ENCODE measurements at places on chromosomes 5 and 9.

- DNase-seq: no peak
Observed at GRCh38 chr9:134698587-134699342, 57.2 kb downstream of the COL5A1 start.

DNA sequence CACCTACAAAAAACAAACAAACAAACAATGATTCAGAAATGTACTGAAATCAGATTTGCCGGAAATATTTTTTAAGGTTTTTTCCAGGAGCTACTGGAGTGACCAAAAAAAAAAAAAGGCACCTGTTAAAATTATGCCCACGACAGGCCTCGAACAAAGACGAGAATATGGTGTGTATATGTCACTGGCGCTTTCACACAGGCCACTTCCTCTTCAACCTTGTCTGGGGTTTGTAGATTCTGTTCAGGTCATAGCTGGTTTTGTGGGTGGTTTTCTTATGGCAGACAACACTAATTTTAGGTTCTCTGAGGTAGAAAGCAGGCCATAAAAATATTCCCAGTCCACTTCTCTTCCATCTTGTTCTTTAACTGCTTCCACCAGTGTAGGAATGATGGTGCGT, 7.0 kb downstream of the NDUFB6 start:
- no peak for DNase-seq

GRCh38 chr5:156221816-156222215, 105.1 kb upstream of the SGCD start:
- no peak for DNase-seq

GRCh38 chr5:79349881-79350280, 114.0 kb downstream of the JMY start:
- no peak for DNase-seq

DNA sequence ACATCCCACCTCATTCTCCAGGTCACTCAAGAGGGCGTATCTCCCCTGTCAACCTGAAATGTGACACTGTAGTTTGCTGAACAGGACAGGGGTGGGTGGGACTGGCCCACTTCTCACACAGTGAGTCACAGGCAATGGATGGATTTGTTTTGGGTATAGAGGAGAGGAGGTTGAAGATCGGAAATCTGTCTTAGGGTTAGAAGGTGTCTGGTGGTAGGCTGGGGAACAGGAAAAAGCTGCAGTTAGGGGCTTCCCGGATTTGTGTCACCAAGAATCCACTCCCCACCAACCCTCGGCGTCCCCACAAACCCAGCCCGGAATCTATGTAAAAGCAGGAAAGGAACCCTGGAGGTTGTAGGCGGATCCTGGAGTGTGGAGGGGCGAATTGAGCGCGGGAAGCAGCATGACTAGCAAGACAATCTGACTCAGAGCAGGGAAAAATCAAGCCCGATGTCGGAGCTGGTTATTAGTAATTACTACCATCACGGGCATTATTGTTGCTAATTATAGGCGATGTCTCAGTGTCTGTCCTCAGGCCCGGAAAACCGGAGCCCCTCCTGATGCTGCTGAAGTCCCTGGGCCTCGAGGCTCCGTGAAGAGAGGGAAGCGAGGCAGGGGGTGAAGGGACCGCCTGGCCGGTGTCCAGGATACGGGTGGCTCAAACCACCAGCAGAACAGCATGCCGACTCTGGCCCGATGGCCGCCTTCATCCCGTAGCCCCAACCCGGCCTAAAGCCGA, 1.7 kb upstream of the IRX1 start:
- DNase-seq: no peak

DNA sequence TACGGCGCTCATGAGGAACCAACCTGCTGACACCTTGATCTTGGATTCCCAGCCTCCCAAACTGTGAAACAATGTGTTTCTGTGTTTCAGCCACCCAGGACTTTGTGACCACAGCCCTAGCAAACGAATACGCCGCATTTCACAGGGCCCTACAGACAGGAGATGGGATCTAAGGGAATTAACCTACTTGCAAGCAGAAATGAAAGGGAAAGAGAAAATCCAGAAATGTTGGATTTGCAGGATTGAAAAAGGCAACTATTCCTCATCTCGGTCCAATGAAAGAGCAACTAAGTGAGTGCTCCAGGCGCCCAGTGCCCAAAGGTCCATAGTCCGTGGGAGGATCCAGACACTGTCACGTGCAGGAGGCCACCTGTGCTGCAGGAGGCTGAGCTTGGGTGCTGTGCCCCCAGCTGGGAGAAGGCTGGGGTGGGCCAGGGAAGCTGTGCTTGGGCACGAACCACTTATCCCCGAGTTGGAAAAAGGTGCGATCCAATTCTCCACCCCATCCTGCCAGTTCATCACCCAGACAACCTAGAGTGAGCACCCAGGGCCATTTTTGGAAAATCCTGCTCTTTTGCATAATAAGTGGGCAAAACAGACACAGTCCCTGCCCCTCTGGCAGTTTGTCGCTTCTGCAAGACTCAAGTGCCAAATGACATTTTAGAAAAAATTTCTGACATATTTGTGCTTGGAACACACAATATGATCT, 177.9 kb downstream of the C9orf50 start:
- DNase-seq: no peak

DNA sequence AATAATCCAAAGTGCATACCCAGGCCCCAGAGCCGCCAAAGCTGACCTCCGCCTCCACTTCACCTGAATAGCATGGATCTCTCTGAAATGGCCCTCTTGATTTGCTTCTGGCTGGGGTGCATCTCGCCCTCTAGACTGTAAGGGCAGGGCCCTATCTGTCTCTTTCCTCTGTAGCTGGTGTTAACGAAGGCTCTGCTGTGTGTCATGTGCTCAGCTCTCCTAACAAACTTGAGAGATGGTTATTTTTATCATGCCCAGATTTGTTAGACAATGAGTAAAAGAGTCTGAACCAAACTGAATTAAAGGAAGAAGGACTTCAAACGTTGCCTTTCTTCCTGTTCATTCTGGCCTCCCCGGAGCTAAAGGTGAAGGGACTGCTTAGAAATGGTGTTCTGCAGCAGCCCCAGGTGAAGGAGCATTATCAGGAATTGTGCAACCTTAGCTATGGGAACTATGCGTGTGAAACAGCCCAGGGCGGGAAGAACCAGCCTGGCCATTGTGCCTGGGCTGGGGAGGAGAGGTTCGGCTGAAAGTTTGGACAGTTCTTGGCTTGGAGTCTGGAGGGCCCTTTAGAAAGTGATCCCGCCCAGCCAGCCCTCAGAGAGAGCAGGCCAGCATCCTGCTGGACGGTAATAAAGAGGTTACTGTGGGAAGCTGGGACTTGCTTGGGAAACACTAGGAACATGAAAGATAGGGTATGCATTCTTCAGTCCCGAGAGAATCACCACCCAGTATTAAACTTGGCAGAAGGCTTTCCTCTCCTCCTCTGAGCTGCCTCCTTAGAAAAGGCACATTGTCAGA, 73.5 kb downstream of the WWC1 start:
- no peak for DNase-seq

- DNase-seq: no peak
Observed at GRCh38 chr9:76662476-76663281, 101.6 kb upstream of the PCA3 start.

DNA sequence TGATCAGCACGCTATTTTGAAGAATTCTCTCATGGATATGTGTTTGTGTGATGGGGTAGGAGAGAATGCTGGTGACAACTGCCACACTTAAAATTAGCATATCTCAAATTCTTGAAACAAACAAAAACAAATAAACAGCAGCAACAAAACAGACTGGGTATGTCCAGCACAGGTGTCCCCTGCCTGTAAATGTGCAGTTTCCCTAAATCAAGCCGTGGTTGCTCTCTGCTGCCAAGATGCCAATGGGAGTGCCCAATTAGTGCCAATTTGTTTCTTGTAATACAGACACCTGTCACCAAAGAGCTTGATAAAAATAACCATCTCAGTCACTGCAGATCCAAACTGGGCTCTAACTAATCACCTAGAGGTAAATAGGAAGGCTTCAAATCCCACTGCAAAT, 144.2 kb upstream of the SMARCA2 start:
- DNase-seq: no peak

GRCh38 chr9:24939109-24939850, 393.6 kb upstream of the IZUMO3 start:
- no peak for DNase-seq

GRCh38 chr5:164217464-164217863, 712.0 kb downstream of the MAT2B start:
- no peak for DNase-seq

GRCh38 chr9:127741831-127742434, 6.8 kb upstream of the TOR2A start:
- DNase-seq: no peak

DNA sequence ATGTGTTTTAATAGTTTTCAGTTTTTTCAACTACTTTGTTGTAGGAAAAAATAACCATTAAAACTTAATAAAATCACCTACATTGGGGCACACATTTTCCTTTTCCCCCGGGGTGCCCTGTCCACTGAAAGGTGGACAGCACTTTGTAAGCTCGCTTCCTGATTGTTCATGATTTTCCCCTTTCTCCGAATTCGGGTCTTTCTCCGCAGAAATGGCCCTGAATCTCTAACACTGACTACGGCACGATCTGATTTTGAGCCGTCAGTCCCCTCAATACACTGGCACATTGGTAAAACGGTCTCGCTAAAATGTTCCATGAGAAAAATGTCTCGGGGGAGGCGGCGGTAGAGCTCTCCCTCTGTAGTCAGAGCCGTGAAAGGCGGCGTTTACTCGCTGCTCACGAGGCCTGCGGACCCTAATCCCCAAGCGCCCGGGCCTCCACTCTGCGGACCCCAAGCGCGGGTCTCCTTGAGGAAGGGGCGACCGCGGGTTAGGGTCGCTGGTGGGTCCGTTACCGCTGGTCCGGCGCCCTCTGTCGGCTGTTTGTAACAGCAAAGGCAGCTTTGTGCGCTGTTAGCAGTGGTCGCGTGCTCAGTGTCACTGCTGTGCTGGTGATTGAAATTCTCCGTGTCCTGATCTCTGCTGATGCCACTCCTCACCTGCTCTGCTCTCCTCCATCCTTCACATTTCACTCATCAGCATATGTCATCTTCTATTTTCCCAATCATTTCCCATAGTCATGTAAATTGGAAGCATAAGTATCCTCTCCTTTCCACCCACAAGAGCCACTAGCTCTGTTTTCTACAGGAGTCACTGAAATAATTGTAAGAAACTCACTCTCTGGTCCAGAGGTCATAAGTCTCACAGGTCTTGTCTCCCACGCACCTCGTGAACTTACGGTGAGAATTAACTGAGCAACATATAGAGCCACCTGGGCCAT, 10.8 kb upstream of the IFNA2 start:
- DNase-seq: peak; percentile 7

GRCh38 chr9:113293285-113293878, 9.8 kb downstream of the RNF183 start:
- DNase-seq: no peak

DNA sequence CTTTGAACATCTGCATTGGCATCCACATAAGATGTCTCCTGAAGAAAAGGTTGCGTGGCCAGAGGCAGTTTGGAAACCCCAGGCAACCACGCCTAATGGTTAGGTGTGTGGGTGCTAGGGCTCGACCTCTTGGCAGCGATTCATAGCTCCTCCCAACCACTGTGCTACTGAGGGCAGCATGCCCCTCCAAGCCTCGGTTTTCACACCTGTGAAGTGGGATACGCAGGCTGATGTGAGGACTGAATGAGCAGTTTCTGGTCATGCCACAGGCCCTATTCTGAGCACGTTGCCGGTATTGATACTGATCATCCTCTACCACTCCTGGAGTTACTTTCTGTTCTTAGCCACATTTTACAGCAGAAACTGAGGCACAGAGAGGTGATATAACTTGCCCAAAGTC, 19.1 kb downstream of the NDST1 start:
- DNase-seq: no peak

GRCh38 chr9:106419829-106420228, 443.1 kb upstream of the ZNF462 start:
- no peak for DNase-seq

DNA sequence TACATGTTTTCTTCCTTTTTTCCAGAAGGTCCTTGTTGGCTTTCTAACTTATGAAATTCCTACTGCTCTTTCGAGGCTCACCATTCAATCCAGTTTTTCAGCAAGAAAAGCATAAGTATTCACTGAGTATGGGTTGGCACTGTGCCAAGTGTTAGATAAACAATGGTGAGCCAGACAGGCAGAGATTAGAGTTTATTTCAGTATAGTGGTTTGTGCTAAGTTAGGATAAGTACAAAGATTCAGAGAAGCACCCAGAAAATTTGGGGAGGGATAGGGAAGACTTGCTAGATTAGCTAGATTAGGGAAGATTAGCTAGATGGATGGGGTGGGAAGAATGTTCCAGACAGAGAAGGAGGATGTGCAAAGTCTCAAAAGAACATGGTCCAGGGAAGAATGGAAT, 122.9 kb downstream of the OXCT1 start:
- no peak for DNase-seq
